Activated effector memory CD4-positive, alpha-beta T cell treated with Interleukin-2 at 50 U/mL for 16 hours (primary cell): ENCODE measurements at places on chromosomes 3 and 15.

GRCh38 chr15:51191072-51191670 is 96.5 kb upstream of the TNFAIP8L3 start:
- DNase-seq, result no peak

DNA sequence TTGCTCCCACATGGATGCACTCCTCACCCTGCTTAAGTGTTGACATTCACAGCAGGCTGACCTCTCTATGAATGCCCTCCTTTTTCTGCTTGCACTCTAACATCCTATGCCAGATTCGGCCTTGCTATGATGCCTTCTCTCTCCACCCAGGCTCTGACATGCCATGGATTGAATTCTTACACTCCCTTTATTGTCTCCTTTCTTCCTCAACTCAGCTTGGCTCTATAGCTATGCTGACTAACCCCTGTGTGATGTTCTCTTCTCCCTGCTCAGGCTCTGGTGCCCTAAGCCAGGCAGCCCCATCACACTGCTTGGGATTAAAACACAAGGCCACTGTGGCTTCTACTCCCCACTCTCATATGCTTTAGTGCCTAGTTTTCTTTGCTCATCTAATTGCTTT is 563.7 kb downstream of the NSUN3 start:
- no peak for DNase-seq

- no peak for DNase-seq
Observed at GRCh38 chr3:159586571-159587202, 401.9 kb upstream of the IL12A start.

- no peak for DNase-seq
Observed at GRCh38 chr3:73314151-73314951, 252.9 kb downstream of the EBLN2 start.
